CD4-positive, alpha-beta T cell treated with Interleukin-15 for 4 hours (primary cell): ENCODE measurements at places on chromosomes 16 and 17.

GRCh38 chr16:80079072-80079471 is 461.7 kb upstream of the DYNLRB2 start:
- DNase-seq, result no peak

GRCh38 chr16:21704733-21705132 is 41.0 kb downstream of the OTOA start:
- DNase-seq, result no peak

- no peak for DNase-seq
Observed at GRCh38 chr17:52823155-52823554, 664.6 kb upstream of the CA10 start.

DNA sequence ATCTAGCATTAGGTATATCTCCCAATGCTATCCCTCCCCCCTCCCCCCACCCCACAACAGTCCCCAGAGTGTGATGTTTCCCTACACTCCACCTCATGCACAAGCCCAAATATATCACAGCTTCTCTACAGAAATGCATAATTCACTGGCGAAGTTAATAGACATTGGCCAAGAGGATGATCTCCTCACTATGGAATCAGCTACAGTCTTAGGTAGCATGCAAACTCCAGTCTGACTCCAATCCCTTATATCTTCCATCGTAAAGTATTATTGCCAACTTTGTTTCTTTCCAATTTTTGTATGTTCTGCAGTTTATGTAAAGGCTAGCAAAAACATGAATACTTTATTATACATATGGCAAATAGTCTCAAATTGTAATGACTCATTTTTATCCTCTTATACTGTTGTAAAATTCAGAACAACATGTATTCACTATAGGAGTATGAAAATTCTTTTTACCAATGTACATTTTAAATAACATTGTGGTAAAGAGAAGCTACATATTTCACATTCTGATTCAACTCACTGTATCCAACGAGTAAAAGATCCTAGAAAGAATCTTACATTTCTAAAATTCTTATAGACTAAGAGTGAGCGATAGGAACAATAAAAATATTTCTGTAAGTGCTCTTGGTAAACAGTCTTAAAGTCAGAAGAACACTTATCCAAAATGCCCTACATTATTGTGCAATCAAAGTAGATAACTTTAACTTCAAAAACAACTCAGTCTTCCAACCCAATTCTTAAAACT is 871 bp downstream of the ABCA8 start:
- no peak for DNase-seq

DNA sequence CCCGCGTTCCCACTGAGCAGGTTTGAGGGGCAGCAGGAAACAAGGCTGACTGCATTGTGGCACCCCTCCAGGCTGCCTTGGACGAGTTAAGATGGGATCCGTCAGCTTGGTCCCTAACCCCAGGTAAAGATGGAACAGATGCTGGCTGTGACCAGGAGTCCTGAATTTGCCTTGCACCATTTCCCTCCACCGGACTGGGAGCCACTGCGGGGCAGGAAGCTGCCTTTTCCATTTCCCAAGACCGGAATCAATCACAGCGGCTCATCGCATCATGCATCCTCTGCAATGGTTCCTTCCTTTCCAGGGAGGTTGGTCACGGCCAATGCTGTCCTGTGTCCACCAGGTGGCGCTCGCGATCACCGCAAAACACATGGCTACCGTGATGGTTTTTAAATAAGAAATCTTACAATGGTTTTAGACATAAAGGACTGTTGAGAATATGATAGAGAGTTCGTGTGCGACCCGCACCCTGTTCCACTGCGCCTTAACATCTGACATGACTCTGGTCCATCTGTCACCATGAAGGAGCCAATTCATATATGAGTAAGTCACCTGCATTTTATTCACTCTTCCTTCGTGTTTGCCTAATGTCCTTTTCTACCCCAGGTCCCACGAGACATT is 6.8 kb upstream of the MEAK7 start:
- DNase-seq, result peak; percentile 87

DNA sequence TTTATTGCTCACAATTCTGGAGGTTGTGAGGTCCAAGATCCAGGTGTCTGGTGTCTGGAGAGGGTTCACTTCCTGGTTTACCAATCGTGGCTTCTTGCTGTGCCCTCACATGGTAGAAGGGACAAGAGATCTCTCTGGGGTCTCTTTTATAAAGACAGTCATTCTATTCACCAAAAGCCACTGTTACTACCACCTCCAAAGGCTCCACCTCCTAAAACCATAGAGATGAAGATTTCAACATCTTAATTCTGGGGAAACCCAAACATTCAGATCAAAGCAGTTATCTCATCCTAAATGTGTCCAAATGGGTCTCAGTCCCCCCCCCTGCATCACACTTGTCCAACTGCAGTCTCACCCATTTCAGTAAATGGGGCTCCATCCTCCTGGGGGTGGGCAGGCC is 132.9 kb upstream of the XYLT1 start:
- no peak for DNase-seq

GRCh38 chr16:22267764-22268163 is 29.4 kb upstream of the POLR3E start:
- DNase-seq, result no peak

GRCh38 chr16:54342966-54343365 is 56.4 kb upstream of the IRX3 start:
- no peak for DNase-seq

- no peak for DNase-seq
Observed at GRCh38 chr17:38750312-38751121, 2.0 kb upstream of the PSMB3 start.

- DNase-seq, result no peak
Observed at GRCh38 chr16:59540621-59541020, 806.5 kb upstream of the GOT2 start.

- no peak for DNase-seq
Observed at GRCh38 chr16:68332411-68333121, 21.7 kb downstream of the PRMT7 start.

GRCh38 chr17:31753011-31753410 is 106.0 kb downstream of the COPRS start:
- no peak for DNase-seq

DNA sequence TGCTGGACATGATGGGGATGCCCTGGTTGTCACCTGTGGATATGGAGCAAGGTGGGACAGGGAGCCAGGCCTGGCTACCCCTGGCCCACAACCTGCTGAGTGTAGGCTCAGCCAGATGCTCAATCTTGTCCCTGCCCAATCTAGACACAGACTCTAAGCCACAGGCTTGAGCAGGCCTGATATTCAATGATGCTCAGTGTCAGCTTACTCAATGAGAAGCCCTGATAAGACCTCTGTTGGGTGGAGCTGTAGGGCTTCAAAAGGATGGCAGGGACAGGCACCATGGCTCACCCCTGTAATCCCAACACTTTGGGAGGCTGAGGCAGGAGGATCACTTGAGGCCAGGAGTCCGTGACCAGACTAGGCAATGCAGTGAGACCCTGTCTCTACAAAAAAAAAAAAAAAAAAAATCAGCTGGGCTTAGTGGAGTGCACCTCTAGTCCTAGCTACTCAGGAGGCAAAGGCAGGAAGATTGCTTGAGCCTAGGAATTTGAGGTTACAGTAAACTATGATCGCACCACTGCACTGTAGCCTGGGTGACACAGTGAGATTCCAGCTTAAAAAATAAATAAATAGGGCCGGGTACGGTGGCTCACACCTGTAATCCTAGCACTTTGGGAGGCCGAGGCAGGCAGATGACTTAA is 3.4 kb downstream of the LCAT start:
- DNase-seq, result no peak

- DNase-seq, result no peak
Observed at GRCh38 chr16:83813823-83814658, 6.3 kb downstream of the HSBP1 start.

- peak; percentile 45 for DNase-seq
Observed at GRCh38 chr17:78923660-78924453, 1.3 kb downstream of the TIMP2 start.

- DNase-seq, result no peak
Observed at GRCh38 chr16:1134776-1135458, 18.0 kb upstream of the CACNA1H start.

GRCh38 chr17:33023790-33024189 is 32.1 kb downstream of the SPACA3 start:
- DNase-seq, result no peak

- DNase-seq, result peak; percentile 17
Observed at GRCh38 chr17:58666858-58667267, 25.0 kb downstream of the TEX14 start.

DNA sequence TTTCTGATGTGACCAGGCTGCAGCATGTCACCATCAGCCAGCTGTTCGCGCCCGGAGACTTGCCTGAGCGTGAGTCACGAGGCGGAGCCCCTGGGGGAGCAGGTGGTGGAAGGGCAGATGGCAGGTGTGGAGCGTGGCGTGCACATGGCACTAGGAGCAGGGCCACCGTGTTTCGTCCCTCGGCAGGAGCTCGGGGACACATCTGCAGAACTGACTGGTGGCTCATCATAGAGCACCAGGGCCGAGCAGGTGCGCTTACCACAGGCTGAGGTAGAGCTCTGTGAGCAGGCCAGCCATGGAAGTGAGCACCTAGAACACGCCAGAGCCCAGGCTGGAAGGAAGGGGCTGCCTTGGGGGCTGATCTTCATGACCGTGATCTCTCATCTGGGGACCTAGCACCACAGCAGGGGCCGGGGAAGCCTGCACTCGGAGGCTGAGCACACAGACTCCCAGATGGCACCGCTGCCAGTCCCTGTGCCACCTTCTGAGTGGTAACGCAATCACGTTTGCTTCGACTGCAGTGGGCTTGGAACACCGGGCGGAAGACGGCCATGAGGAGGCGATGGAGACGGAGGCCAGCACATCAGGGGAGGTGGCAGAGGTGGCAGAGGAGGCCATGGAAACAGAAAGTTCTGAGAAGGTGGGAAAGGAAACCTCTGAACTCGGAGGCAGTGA is 61.8 kb upstream of the ENDOV start:
- DNase-seq, result no peak

GRCh38 chr17:40445751-40446468 is 2.7 kb downstream of the IGFBP4 start:
- no peak for DNase-seq

DNA sequence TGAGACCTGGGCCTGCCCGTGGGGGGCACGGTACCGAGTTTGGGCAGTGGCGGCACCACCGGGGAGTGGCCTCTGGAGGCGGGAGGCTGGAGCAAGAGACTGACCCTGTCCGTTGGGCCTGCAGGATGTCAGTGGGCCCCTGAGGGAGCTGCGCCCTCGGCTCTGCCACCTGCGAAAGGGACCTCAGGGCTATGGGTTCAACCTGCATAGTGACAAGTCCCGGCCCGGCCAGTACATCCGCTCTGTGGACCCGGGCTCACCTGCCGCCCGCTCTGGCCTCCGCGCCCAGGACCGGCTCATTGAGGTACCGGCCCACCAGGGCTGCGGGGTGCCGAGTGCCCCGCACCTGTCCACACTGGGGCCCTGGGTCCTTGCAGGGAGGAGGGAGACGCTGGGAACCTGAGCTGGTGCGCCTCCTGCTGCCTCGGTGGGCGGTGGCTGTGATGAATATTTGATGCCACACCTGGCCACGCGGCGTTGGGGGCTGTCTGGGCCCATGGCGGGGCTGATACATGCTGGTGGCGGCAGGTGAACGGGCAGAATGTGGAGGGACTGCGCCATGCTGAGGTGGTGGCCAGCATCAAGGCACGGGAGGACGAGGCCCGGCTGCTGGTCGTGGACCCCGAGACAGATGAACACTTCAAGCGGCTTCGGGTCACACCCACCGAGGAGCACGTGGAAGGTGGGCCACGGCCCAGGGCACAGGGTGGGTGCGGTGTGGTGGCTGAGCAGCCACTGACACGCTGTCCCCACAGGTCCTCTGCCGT is 9.7 kb downstream of the NHERF2 start:
- no peak for DNase-seq

- DNase-seq, result peak; percentile 59
Observed at GRCh38 chr17:32486111-32486700, 587 bp upstream of the CDK5R1 start.

- no peak for DNase-seq
Observed at GRCh38 chr16:9917691-9918090, 264.5 kb downstream of the GRIN2A start.

DNA sequence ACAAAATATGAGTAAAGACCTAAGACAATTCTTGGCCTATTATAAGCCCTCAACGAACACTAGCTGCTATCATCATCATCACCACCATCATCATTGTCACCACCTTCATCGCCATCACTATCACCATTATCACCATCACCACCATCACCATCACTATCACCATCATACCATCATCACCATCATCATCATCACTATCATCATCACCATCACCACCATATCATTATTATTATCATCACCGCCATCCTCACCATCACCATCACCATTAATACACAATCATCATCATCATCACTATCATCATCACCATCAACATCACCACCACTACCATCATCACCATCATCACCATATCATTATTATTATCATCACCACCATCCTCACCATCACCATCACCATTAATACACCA is 82.5 kb downstream of the RGS9 start:
- DNase-seq, result no peak

DNA sequence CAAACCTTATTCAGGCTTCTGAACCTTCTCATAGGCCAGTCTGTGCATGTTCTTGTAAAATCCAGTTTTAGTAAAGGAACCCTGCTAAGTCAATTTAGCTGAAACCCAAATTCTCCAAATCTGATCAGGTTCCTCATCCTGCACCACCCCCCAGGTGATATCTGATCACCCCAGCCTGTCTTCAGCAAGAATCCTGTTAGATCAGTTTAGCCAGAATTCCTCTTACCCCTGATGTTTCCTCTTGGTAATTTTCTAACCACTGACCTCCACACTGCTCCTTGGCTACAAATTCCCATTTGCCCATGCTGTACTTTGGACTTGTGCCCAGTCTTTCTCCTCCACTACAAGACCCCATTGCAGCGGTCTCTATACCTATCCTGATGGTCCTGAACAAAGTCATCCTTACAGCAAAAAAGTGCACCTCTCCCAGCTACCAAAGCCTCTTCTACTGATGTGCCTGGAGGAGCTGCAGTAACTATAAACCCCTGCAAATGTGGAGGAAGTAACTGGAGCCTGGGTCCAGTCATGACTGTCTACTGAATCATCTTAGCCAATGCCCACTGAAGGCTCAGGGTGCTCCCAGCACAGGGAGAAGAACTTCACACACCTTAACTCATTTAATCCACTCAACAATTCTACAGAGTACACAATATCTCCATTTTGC is 23.8 kb downstream of the TEX14 start:
- DNase-seq, result no peak
